Hypothalamus (tissue), 51 donors: ENCODE measurements at places on chromosomes 12 and 14.

DNA sequence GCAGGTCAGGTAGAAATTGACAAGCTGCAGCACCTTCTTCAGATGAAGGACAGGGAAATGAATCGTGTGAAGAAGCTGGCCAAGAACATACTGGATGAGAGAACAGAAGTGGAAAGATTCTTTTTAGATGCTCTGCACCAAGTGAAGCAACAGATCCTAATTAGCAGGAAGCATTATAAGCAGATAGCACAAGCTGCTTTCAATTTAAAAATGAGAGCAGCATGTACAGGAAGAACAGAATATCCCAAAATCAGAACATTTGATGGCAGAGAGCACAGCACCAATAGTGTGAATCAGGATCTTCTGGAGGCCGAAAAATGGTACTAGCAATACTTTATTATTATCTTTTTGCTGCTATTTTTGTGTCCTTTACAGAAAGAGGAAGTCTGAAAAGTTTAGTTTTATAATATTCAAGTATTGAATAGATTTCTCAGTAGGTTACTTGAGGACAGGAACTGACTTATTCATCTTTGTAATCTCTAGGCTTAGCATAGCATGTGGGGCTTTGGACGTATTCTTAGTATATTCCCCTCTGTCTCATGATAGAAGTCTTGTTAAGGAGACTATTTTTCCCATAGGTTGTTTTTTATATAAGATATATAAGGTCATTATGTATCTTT is 30.8 kb downstream of the BBOF1 start:
- no peak for DNase-seq

DNA sequence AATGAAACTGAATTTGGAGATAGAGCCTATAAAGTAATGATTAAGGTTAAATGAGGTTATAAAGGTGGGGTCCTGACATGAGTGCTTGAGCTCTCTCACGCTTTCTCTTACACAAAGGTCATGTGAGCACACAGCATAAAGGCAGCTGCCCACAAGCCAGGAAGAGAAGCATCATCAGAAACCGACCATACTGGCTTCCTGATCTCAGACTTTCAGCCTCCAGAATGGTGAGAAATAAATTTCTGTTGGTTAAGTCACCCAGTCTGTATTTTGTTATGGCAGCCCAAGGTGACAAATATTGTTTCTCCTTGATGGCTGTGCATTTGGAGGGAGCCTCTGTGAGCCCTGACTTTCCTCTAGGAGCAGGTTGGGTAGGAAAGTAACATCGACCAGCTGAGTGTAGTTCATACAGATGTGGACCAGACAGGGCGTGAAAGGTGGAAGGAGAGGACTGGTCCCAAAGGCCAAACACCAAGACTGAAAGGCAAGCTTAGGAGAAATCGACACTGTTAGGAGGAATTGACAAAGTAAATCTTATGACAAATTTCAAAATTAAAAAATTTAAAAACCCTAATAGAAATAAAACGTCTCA is 97.6 kb upstream of the SLC38A2 start:
- no peak for DNase-seq

DNA sequence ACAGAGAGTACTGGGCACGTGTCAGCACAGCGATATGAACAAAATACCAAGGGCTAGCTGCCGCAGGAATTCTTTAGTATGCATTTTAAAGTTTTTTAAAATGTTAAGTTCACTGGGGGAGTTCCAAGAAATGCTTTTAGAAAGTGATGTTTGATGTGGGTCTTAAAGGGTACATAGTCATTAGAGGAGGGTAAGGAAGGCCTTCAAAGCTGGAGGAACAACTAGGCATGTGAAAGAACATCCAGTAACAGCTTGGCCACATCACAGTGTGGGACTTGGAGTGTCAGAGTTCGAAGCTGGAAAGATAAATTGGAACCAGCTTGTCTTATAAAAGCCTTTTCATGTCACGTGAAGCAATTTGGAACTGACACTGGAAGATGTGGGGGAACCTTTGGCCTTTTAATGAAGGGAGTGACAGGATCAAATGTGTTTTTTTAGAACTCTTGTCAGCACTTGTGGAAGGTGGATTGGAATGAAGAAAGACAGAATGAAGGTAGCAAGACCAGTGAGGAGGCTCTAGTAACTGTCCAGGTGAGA is 57.7 kb downstream of the WDR20 start:
- no peak for DNase-seq

GRCh38 chr12:6540181-6540877 is 6.0 kb downstream of the GAPDH start:
- no peak for DNase-seq
